ENCODE measurements at places on chromosomes 6 and 20.

- DNase-seq: peak; percentile 84
Measured at GRCh38 chr6:165662749-165663376, at the start of gene PDE10A. Gene PDE10A (minus strand): TSS chr6:165663241. CDS start chr6:165662811, 430 bp downstream.

- peak; percentile 92 for DNase-seq
Measured at GRCh38 chr6:126339796-126340609, at the start of gene CENPW. Gene CENPW (plus strand): TSS chr6:126340115. CDS start chr6:126340274, 159 bp downstream.

DNA sequence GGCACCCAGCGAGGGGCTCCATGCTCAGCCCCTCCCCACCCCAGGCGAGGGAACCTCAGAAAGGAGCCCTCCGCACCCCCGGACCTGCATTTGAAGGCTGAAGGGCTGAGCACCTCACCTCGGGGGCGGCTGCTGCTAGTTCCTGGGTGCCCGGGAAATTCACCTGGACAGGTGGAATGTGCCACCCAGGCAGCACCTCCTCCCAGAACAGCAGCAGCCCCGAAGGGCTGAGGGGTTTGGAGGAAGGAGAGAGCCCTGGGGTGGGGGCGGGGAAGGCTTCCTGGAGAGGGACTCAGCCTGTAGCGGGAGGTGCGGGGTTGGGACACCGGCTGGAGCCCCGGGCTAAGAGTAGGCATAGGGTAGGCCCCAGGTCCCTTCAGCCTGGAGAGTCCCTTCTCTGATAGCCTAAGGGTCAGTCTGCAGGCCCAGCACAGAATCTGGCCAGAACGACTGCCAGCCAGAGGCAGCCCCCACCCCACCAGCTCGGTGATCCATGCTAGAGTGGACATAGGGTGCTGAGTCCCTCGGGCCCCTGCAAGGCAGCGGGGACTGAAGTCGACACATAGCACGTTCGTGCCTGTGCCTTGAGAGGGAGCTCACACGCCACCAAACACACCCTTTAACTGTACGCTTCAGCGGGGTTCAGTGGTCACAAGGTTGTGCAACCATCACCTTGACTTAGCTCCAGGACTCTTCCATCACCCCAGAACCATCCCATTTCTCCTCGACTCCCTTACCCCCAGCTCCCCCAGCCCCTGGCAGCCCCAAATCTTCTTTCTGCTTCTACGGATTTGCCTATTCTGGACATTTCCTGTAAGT is 180.9 kb downstream of the TAF4 start:
- no peak for DNase-seq

DNA sequence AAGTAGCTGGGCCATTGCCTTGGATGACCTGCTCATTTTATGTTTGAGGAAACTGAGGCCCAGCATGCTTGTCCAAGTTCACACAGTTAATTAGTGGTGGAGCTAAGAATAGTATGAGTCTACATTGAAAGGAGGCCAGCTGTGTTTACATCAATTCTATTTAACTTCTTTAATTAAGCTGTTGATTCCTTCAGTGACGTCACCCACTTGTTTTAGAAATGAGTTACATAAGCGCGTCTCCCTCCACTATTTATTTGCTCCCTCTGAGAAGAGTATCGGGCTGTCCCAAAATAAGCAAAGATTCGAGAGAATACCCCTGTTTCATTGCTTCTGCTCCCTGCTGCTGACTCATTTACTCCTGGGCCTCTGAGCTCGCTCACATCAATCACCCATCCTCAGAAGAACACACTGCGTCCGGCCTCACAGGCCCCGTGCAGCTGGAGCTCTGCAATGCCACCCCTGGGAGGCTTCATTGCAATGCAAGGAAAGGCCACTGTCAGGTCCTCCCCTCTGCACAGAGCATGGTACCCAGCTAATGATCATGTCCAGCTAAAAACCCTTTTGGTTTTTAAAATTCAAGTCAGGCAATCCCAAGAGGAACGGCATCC is 74.8 kb upstream of the BMP2 start:
- peak; percentile 30 for DNase-seq

DNA sequence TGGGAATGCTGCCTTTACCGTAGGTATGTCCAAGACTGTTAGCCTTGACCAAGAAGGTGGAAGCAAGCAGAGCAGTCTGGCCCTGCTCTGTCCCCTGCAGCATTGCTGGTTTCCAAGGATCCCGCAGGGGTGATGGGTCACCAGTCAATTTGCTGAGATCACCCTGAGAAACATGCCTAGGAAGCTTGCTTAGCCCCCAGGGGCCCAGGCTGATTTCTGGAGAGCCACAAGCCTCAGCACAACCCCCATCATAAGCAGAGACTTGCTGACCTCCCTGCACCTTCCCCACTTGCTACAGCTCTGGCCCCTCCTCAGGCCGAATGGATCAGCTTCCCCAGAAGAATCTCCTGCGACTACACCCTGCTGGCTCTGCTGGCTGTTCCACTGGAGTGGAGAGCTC is 21.5 kb downstream of the ARHGAP40 start:
- no peak for DNase-seq

- no peak for DNase-seq
Measured at GRCh38 chr6:128538763-128539162, 18.4 kb upstream of the PTPRK start.

DNA sequence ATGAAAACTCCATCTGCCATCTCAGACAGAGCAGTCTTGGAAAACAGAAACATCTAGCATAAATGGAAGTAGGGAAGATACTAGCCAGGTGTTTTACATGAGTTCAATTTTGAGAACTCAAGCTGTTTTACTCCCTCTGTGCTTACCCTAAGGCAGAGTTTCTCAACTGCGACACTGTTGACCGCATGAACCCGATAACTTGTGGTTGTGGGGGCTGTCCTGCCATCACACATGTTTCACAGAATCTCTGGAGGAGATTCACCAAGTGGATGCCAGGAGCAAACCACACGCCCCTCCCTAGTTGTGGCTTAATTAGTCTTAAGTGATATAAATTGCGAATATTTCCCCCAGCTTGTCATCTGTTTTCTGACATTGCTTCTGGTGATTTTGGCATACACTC is 2.3 kb upstream of the SERPINB6 start:
- no peak for DNase-seq

GRCh38 chr6:68990317-68990716 is 355.2 kb downstream of the ADGRB3 start:
- peak; percentile 35 for DNase-seq

DNA sequence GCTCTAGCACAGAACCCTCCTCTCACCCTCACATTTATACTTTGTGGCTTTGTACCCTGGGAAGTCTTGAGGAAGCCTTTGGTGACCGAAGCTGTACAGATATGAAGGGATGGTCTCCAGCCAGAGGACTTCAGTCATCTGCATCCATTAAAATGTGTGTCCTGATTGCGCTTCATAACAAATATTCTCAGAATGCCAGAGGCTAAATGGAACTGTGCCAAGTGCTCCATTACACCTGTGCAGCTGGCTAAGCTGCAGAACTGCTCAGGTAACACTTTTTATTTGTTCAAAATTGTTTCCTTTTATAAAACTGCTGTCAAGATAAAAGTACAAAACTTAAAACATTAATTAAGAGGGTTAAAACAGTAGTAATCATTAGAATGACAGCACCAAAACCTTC is 22.3 kb downstream of the TPBG start:
- peak; percentile 60 for DNase-seq

GRCh38 chr6:2741756-2742155 is 9.0 kb downstream of the MYLK4 start:
- no peak for DNase-seq

DNA sequence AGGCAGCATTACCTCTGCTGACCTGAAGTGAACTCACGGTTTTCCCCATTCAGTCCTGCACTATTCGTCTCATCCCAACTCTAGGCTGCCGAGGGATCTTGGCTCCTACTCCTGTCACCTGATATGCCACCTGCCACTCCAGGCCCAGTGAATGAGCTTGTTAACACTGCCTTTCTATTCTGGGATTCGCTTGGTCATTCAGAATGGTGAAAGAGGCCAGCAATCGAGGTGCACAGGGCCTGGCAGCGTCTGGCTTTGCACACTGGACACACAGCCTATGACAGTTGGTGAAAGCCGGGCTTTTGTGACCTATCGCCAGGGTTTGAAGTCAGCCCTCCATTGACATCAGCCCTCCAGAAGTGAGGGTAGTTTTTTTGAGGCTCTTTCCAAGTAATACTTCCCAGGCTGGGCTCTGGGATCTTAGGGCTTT is 59.3 kb upstream of the MYL9 start:
- peak; percentile 98 for DNase-seq

GRCh38 chr20:8127553-8128255 is 4.4 kb upstream of the PLCB1 start:
- DNase-seq: no peak

GRCh38 chr6:113122060-113122459 is 735.1 kb upstream of the MARCKS start:
- DNase-seq: peak; percentile 29

- DNase-seq: no peak
Measured at GRCh38 chr20:57998981-57999464, 229.4 kb downstream of the ANKRD60 start.

- no peak for DNase-seq
Measured at GRCh38 chr6:97095311-97095850, 170.9 kb downstream of the KLHL32 start.

DNA sequence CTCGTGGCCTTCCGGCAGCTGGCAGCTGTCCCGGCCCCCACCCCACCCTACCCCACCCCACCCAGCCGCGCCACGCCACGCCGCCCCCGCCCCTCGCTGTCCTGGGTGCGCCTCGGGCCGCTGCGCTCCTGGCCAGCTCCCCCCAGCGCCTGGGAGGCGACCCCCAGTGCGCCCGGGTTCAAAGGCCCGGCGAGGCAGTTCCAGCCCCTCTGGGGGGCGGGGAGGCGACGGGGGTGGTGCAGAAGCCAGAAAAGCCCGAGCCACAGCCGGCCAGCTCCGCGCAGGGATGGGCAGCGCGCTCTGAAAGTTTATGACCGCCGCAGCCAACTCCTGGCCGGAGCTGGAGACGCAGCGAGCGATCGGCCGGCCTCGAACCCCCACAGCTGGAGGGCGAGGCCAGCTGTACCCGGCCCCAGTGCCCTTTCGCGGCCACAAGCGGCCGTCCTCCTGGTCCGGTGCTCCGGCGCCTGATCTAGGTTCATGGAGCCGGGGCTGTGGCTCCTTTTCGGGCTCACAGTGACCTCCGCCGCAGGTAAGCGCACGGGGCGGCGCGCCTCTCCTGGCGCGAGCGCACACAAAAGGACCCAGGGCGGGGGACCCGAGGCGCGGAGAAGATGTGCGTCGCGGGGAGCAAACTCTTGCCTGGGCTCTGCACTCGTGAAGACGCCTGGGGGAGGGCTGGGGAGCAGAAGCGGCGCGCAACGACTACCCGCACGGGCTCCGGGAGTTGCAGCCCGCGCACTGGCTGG is at the start of gene EDN3:
TSS of gene EDN3 (plus strand) at position 279 of the 749 bp plus-strand sequence. CDS start at position 481, 202 bp downstream.
- DNase-seq: no peak

DNA sequence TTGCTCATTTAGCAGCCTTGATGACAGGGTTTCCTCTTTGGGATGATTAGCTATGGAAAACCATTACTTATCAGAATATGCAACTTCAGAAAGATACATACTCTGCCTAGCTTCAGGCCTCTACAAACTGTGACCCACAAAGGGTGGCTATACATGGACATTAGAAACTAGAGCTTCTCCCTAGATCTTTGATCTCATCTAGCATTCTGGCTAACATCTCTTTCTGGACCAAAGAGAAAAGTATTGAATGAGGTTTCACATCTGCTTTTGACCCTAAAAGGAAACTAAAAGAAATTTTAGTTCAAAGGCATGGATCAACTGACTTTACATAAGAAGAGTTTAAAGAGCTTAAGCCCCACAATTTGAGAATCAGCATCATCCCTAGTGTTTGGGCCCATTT is 12.4 kb upstream of the HMGN3 start:
- no peak for DNase-seq

- DNase-seq: no peak
Measured at GRCh38 chr6:40796260-40797221, 209.4 kb upstream of the LRFN2 start.

DNA sequence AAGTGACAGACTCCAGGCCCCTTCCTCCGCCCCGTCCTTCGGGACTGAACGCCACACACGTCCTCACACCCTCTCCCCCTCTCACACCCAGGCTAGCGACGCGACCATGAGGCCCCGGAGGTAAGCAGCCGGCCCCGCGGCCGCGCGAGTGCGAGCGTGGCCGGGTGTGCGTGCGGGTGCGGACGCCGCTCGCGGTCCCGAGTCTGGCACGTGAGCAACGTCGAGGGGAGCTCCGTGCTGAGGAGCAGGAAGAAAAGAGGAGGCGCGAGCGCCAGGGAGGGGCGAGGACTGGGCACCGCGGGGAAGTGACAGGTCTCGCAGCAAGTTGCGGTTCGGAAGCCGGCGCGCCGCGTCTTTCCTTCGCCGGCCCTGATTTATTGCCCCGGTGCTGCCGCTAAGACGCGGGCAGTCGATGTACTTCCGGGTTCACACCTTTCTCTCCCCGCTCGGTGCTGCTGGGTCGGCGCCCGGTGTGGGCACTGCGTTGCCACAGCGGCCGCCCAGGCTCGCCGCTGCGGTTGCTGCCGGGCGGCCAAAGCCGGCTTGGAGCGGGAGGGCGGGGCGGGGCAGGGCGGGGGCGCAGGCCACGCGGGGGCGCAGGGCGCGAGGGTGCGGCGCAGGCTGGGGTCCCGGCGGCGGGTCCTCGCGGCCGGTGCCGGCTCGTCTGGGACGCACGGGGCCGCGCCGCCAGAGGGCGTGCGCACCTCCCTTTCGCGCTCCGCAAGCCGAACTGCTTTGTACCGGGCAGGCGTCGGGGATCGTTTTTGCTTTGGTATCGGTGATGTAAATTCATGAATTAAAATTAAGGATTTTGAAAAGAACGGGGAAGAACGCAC is 15.8 kb upstream of the LIN28B start:
- DNase-seq: peak; percentile 77

DNA sequence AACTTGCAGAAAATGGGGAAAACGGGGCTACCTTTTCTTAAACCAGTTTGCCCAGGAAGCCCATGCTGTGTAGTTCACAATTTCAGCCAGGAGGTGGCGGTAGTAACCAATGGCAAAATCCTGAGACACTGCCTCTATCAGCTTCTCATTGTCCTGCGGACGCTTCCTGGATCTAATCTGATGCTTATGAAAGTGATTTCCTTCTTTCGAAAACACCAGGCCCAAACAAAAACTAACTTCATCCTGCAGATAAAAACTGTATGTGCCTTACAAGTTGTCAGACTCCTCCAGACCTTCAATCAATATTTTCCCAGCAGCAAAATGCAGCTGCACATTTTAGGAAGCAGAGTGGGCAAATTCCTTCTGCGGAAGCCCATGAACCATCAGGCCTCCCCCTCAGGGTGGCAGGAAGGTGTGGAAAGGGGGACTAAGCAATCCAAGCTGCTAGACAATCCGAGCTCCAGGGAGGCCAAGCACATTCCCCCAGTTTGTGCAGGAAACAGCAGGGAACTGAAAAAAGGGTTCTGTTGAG is 88.5 kb downstream of the LY86 start:
- peak; percentile 88 for DNase-seq

GRCh38 chr20:5136096-5136495 is 9.3 kb downstream of the CDS2 start:
- DNase-seq: no peak

DNA sequence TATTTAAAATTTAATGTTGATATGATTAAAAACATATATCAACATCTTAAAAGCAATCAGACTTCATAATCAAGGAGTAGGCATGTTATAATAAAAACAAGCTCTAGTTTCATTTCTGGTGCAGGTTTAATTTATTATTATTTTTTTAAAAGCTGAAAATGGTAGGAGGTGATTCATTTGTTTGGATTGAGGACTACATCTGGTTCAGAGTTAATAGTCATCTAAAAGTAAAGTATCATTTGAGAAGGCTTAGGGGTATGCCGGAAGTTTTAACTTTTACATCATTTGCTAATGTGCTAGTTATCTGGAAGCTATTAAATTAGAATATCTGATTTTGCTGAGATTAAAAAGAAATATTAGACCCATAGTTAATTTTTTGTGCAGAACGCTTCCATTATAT is 169.5 kb upstream of the LAMA2 start:
- DNase-seq: no peak
